ENCODE measurements at places on chromosomes 6 and 20. TPM values are rescaled to one million over a fixed set of nuclear protein-coding genes. Genes with fewer than 3 reads are reported as not detected.

The SLC13A3 gene
- 0.04 TPM for total RNA-seq

The GCNT2 gene
- 14.6 TPM for total RNA-seq

The ARMH2 gene
- total RNA-seq: not detected

The EPB41L1 gene
- 10.7 TPM for total RNA-seq

The TAGAP gene
- total RNA-seq: not detected

The JPH2 gene
- not detected for total RNA-seq

The OR2J3 gene
- not detected for total RNA-seq

The BPIFB4 gene
- not detected for total RNA-seq

The HLA-DPA1 gene
- not detected for total RNA-seq

The ECT2L gene
- total RNA-seq: not detected

The CCN5 gene
- not detected for total RNA-seq

The KHDC1 gene
- 0.81 TPM for total RNA-seq

The MCHR2 gene
- not detected for total RNA-seq

The CGA gene
- total RNA-seq: not detected

The SLC17A3 gene
- total RNA-seq: not detected

The CDKAL1 gene
- 21.8 TPM for total RNA-seq

The SNAP91 gene
- under 0.01 TPM for total RNA-seq

The SCRT2 gene
- not detected for total RNA-seq

The RIPOR3 gene
- not detected for total RNA-seq

The CLDN20 gene
- total RNA-seq: not detected

The ADGRF1 gene
- total RNA-seq: not detected

The ENPP1 gene
- 2.5 TPM for total RNA-seq

The GPR63 gene
- 0.11 TPM for total RNA-seq

The DDX43 gene
- 0.14 TPM for total RNA-seq

The CD93 gene
- 553 TPM for total RNA-seq

The MAK gene
- total RNA-seq: under 0.01 TPM

The GTF3C6 gene
- total RNA-seq: 84.6 TPM

The ADGRB3 gene
- total RNA-seq: not detected

The FAM209B gene
- total RNA-seq: not detected

The DEFB129 gene
- not detected for total RNA-seq

The MYBL2 gene
- 41.9 TPM for total RNA-seq

The SLC17A1 gene
- not detected for total RNA-seq

The SLC35B3 gene
- total RNA-seq: 24.7 TPM

The ZNF831 gene
- total RNA-seq: not detected

The MMP24 gene
- 0.78 TPM for total RNA-seq

The HLA-DQB2 gene
- not detected for total RNA-seq

The SEL1L2 gene
- total RNA-seq: not detected

The COX4I2 gene
- not detected for total RNA-seq

The TINAG gene
- not detected for total RNA-seq

The BNIP5 gene
- total RNA-seq: not detected

The TTBK1 gene
- total RNA-seq: 0.07 TPM

The FABP7 gene
- total RNA-seq: not detected
